ENCODE measurements at places on chromosomes 1 and 21.

DNA sequence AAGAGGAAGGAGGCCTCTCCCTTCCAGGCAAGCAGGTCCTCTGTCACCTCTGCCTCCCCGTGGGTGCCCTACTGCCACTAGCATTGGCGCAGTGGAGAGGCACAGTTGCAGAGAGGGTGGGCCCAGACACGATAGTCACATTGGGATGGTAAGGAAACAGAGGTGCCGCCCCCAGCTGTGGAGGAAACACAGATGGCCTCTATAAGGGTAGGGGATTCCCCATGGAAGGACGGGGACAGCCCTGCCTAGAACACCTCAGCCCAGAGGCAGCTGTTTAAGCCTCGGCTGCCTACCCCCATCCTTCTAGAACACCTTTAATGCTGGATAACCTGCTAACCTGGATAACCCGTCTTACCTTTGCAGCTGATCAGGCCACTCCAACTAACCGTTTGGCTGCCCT is 65.7 kb upstream of the CNTN2 start:
- DNase-seq: no peak

GRCh38 chr1:96772972-96773371 is 51.4 kb downstream of the PTBP2 start:
- DNase-seq: no peak

DNA sequence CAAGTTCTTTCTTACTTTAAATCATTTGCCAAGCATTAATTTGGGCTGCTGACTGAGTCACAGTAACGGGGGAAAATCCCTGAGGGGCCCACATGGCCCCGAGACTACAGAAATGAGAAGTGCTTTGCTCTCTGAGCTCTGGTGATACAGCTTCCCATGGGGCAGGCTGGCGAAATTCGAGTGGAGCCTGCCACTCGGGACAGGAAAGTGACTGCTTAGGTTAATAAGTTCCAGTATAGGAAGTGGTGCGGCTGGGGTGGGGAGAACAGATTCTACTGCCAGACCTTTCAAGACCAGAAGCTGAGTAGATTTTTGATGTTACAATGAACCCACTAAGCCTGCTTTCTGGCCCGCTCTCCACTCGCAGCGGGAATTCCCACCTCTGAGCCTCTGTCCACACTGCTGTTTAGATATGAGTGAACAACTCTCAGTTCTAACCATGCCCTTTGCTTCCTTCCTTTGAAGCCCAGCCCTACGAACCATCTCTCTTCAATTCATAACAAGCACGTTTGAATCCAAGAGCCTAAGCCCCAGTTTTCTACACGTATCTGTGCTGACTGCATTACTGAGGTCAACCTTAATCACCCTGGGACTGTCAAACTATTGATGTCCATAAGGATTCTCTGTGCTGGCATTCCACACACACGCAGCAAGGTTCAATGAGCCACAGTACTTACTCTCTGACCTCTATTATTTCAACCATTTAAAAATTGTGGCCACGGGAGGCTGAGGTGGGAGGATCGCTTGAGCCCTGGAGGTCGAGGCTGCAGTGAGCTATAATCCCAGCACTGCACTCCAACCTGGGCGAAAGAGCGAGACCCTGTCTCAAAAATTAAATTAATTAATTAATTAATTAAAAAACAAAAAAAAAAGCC is 9.6 kb downstream of the ZBTB17 start:
- no peak for DNase-seq

- no peak for DNase-seq
These were observed 1080.8 kb downstream of the AMY1C start for GRCh38 chr1:104830534-104830933.

- no peak for DNase-seq
These were observed 77.3 kb upstream of the GALNT2 start for GRCh38 chr1:229989591-229990248.

GRCh38 chr1:36971852-36972618 is 62.3 kb downstream of the GRIK3 start:
- DNase-seq: no peak

DNA sequence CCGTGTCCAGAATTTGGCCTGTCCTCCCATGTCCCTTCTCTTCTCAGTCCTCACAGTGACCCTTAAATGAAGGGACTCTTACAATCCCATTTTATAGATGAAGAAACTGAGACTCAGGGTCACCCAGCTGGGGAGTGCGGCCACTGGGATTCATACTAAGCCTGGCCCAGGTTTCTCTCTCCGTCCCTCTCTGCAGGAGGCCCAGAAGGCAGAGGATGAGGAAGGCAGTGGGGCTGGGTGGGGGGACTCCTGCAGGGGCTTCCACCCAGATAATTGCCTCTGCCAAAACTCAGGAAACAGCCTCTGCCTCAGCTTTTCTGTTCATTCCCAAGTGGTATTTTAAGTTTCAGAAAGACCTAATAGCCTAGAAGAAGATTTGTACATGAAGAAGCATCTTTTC is 299.8 kb downstream of the MATN1 start:
- DNase-seq: no peak

- no peak for DNase-seq
These were observed 406.1 kb downstream of the RPS6KC1 start for GRCh38 chr1:213457186-213457585.

DNA sequence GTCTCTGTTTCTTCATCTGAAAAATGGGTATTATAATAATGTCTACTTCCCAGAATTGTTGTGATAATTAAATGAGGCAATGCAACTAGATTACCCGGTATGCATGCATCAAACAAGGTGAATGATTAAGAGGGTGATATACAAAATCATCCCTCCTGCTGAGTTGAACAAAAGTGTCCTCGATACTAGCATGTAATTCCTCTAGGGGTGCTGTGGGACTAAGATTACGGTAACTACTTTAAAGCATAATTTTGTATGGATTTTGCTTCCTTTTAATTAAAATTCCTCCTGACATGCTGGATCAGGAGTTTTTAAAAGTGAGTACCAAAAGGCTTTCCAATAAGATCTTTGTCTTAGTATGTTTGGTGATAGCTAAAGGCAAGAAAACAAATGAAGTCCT is 98.7 kb upstream of the PRMT6 start:
- DNase-seq: no peak

- no peak for DNase-seq
These were observed 12.6 kb upstream of the S100B start for GRCh38 chr21:46617267-46618051.

GRCh38 chr1:23178950-23179349 is 10.3 kb upstream of the LUZP1 start:
- no peak for DNase-seq

DNA sequence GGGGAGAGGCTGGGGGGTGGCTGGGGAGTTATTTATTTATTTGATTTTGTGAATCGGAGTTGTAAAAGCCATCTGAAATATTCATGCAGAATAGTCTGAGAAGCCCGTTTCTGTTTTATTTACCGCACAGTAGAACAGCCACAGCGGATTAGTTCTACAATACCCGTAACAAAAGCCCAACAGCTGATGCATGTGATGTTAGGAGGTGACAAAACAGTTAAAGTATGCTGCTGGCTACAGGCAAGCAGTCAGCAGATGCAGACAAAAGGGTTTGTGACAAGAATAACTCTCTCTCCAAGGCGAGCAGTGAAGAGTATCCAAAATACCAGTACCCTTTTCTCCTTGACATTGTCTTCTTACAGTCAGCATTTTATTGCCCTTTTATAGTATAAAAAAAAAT is 42.0 kb downstream of the PROX1 start:
- DNase-seq: no peak

DNA sequence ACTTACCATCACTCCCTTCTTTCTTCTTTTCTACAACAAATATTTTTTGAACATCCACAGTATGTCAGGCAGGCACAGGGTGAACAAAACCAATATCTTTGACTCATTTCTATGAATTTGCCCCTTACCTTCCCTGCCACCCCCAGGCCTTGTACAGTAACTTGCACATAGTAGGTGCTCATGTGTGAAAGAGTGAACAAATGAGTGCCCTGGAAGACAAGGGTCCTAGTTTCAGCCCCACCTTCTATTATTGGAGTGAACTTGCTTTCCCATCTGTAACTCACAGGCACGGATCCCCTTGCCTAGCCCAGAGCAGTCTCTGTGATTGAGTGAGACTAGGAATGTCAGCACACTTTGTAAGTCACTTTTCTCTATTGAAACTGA is 12.8 kb downstream of the ZDHHC18 start:
- DNase-seq: no peak

DNA sequence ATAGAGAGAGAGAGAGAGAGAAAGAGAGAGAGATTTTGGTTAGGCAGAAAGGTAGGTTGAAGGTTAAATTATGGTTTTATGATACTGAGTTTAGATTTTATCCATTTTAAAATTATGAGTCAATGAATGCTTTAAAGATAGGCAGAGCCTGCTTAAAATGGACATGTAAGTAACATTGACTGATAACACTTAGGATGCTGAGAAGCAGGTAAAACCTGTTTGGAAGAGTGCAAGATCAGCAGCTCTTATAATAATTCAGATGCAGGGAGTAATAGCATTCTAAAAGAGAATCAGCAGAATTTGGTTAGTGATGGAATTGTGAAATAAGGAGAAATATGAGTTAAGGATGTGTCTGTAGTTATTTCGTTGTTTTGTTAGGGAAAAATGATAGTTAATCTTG is 446.6 kb downstream of the PLA2G4A start:
- no peak for DNase-seq

DNA sequence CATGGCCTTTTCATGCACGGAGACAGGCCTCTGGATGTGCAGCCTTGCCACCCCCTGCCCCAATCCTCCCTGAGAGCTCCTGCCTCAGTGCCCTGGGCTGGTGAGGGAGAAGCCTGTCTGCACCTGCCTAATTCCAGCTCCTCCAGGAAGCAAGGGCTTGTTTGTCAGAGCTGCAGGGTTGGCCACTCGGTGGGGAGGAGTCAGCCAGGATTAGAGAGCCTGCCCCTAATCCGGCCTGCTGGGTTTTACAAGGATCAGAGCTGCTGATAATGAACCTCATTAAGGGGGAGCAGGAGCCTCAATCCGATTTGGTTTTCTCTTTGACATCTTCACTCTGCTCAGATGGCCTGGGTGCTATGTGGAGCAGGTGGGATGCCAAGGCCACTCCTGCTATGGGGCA is 31.9 kb upstream of the LHX4 start:
- no peak for DNase-seq

DNA sequence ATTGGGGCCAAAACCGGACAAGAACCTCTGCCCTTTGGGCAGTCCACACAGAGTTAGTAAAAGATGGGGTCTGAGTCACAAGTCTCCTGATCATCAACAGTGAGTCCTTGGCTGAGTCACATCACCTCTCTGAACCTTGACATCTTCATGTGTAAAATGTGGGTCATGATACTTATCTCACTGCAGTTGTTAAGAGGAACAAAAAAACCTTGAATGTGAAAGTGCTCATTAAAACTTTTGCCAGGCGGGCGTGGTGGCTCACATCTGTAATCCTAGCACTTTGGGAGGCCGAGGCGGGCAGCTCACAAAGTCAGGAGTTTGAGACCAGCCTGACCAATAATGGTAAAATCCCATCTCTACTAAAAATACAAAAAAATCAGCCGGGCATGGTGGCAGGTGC is 15.7 kb downstream of the S100A16 start:
- DNase-seq: peak; percentile 64

DNA sequence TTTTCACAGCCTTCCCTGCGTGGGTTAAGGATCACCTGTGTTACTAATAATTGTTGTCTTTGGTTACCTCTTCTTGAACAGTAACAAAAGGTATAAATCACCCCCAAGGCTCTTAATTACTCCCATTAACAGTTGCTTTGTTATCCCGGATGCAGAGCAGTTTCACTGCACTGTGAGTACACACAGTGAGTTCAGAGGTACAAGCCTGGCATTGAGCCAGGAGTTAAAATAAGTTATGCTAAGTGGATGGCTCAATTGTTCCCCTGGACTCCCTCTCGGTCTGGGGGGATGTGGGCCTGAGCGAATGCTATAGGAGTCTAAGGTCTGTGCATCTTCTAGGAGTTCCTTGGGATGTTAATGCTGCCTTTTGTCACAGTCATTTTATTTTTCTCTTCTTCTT is 258.3 kb downstream of the ATG4C start:
- no peak for DNase-seq

DNA sequence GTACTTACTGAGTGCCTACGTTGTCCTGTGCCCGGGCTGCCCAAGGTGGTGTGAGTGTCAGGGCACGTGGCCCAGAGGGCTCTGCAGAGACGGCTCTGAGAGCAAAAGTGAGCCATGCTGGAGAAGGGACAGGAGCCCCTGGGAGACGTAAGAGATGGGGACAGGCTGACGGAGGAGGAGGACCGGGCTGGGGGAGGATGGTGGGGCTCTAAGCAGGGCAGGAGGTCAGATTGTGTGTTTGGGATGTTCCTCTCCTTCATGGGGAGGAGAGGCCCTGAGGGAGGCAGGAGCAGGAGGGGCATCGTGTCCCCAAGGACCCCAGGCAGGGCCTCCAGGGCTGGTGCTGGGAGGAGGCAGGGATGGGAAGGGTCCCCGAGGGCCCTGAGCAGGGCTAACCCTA is 158.9 kb downstream of the PCBP3 start:
- no peak for DNase-seq

- no peak for DNase-seq
These were observed 11.6 kb downstream of the REG4 start for GRCh38 chr1:119799599-119800177.

DNA sequence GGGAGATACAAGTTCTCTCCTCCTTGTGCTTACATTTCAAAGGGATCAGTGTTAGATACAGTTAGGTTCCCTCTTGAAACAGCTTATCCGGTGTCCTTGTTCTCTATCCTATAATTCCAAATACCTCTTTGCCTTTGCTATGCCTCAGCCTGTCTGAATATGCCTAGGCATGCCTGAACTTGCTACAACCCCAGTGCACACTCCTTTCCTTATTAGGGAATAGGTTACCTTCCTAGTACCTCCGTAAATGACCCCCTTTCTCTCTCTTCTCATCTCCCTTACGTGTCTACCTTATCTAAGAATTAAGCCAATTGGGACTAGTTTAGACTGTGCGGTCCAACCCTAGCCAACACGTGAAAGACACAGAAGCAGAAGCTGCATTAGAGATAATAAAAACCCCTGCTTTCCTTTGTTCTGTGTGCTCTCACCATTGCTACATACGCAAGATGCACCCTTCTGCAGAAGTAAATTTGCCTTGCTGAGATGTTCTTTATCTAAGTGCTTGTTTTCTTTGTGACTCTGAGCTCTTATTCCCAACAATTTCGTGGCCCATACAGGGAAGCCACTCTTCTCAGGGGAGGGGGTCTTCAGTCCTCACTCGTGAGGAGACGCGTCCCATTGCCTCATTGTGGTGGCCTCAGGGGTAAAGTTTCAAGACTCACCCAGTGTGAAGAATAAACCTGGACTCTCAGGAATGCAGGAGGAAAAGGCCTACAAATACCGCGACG is 802.1 kb downstream of the PLA2G4A start:
- no peak for DNase-seq

DNA sequence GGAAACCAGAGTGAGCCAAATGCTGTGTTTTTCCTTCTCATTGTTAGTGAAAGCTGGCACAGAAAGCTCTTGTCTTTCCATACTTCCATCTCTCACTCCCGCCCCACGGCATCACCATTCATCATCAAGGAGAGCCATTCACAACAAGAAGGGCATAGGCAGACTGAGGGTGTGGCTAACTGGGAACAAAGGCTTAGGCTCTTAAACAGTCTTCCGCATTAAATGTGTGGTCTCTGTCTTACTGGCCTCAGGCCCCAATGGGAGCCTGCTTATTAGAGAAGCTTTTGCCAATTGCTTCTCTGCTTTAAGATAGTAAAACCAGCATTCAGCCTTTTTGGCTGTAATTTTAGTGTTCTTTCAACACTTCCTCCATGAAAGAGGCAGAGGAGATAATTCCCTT is 51.4 kb downstream of the TNFSF18 start:
- DNase-seq: no peak

All from ACHN (cell line).